ENCODE measurements at places on chromosomes 3 and 15.

- no peak for DNase-seq
These were observed 80.0 kb downstream of the AAGAB start for GRCh38 chr15:67174446-67174845.

DNA sequence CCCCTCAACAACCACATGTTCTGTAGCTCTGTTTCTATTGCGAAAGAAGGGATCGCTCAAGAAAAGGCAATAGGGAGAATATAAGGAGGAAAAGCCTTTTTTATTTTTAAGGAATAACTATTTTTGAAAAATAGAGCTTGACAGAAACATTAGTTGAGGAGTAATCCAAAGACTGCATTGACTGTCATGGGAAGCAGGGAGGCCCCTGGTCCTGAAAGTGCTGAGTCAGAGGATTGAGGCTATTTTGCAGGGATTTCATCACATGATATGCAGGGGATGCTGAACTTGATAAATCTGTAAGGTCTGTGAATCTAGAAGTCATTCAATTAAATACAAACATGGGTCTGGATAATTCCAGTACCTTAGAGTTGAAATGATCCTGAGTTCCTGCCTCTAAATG lies 92.0 kb downstream of the MTHFS start:
- DNase-seq = no peak

GRCh38 chr3:181176601-181177000 lies 187.1 kb upstream of the DNAJC19 start:
- DNase-seq = peak; percentile 12

- DNase-seq = no peak
These were observed 85.6 kb downstream of the RAP2B start for GRCh38 chr3:153247331-153248330.

- DNase-seq = no peak
These were observed 30.0 kb upstream of the CYP11A1 start for GRCh38 chr15:74397239-74398068.

DNA sequence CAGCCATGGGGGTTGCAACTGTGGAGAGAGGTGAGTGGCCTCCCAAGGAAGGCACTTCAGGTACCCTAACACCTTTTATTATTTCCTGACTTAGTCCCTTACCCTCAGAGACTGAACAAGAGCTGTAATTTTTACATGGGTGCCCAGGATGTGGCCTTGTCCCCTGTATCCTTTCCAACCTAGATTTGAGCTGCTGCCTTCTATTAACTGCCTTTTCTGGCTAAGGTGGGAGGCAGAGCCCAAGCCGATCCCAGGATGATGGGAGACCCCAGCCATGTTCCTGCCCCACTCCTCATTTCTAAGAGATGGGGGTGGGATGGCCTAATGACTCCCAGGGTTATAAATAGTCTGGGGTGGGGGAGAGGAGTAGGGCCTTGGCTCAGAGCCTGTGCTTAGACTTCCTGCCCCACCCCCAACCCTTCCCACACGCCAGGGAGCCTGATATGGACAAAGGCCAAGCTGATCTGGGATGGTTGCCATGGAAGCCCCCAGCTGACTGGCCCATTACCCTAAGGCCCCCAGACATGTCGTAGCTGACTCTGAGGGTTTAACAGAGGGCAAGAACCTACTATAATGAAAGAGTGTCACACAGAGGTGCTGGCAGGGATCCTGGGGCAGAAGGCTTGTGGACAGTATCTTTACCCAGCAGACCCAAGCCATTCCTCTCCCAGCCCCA lies 1.9 kb downstream of the KLHDC8B start:
- DNase-seq = no peak

DNA sequence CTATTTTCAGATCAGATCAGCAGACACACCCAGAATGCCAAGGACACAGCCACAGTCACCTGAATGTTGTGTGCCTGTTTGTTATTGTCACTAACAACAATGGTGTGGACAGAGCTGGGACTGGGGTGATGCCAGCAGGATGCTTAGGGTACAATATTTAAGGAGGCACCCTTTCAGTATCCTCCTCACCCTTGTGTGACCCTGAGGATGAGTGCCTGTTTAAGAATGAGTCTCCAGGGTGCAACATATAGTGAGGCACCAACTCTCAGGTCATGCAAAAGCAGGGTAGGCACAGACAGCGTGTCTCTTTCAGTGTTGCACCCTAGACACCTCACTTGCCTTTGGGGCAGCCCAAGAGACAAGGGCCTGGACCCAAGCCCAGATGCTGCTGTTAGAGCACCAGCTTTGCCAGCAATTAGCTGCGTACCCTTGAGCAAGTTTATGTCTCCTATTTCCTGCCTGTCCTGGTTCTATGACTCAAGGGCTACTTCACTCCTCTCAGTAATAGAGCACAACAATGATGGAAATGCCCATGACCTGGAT lies 122.6 kb downstream of the AQP9 start:
- DNase-seq = no peak

DNA sequence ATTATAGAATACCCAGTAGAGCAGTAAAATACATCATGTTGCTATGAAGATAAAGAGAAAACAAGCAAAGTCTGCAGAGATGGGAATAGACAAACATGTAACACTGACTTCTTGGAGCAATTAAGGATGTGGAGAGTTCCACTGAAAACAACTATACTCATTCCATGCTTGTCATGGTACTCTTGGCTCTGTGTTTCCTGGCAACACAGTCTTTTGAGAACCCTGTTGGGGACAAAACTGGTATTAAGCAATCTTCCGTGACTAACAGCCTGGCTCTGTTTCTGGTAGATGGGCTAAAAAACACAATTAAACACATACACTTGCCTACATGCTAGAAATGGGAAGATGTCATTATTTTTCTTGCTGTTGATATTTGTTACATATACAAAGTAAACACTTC lies 1212.3 kb upstream of the GBE1 start:
- no peak for DNase-seq

GRCh38 chr3:196990601-196991007 lies 22.0 kb upstream of the PIGZ start:
- DNase-seq = no peak
